ELR (cell line): ENCODE measurements at places on chromosomes 4 and X.
A peak's percentile ranks its signal among the peaks of the same experiment; 100 is the strongest.

- no peak for DNase-seq
These were observed 96.1 kb downstream of the AFF1 start for GRCh38 chr4:87030755-87031441.

GRCh38 chr4:1683261-1683735 lies 815 bp downstream of the FAM53A start:
- DNase-seq = peak; percentile 85

DNA sequence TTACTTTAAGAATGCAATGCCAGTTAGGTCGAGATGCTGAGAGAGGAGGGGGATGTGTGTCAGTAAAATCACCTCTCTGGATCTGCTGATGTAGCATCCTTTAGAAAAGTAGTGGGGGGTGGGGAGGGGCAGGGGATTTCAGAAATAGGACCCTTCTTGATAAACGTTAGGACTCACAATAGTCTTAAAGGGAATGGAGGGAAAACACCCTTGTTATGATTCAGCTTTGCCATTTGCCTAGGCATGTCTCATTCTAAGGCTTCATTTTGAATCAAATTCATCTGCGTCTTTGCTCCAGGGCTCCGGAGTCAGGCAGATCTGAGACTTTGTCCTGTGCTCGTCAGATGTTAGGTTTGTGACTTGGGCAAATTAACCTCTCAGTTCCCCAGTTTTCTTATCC lies 879 bp downstream of the SH2D1A start:
- DNase-seq = no peak

DNA sequence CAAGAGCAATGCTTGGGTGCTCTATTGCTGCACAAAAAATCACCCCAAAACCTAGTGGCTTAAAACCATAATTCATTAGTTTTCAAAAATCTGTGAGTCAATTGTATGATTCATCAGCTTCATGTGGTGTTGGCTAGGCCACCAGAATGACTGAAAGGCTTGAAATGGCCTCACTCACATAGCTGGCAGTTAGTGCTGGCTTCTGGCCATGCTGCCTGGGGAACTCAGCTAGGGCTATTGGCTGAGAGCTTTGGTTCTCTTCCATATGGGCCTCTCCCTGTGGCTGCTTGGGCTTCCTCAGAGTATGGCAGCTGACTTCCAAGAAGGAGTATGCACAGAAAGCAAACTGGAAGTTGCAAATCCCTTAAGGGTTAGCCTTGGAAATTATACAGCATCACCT lies 3.1 kb upstream of the MTMR1 start:
- DNase-seq = peak; percentile 92

DNA sequence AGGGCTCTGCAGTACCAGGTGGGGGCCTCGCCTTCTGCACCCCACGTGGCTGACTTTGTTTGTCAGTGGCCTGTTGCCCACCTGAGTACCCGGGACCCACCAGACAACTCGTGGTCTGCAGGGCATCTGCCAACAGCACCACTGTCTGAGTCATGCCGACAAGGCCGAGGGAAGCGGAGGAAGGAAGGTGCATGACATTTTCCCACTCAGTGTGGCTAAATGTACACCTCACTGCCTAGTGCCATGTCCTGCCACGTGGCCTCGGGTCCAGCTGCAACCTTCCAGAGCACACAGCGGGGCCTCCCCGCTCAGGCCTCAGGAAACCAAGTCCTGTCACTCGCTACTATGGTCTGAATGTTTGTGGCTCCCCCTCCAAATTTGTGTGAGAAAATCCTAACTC lies 22.1 kb downstream of the ABLIM2 start:
- DNase-seq = no peak

DNA sequence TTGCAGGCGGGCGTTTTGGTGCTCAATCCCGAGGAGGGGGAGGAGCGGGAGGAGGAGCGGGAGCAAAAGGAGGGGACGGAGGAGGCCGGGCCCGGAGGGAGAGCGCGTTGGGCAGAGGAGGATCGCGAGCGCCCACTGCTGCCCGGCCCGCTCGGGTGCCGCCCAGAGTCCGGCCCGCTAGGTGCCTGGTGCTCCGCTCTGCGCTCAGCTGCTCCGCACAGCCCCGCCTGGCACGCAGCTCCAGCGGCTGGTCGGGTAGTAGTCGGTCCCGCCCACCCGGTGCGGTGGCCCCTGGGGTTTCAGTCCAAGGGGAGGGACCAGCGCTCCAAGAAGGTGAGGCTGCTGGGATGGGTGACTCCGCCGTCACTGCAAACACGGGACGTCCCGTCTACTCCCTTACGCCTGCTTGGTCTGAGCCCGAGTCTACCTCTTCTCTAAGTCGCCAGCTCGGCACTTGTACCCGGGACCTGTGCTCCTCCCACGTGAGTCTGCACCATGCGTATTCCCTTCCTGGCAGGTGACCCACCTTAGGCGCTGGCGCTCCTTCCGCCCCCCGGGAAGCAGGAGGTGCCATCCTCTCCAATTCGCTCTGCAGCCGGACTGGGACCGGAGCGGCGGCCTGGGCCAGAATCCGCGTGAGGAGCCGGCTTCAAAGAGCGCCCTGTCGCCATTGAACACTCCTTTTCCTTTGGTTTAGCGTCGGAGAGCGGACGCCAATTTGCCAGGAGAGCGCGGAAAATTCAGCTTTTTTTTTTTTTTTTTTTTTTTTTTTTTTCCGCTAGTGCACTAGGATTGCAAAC lies 405 bp upstream of the HS3ST1 start:
- peak; percentile 2 for DNase-seq

DNA sequence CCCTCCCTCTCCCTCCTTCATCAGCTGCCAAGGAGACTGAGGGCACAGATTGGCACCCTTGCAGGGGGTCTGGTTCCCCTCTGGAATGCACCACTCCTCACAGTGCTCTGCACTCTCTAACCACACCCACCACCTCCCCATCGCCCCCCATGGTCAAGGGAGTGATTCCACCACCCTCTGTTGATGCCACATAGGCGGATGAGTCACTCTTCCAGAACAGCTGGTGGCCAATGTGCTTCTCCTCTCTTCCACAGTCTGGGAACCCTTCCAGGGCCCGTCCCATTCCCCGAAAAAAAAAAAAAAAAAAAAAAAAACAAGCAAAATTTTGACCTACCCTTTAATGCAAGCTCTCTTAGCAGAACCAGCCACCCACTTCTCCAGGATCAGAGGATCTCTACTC lies 341.3 kb upstream of the KLF3 start:
- DNase-seq = peak; percentile 64

GRCh38 chr4:73914071-73914470 lies 44.9 kb downstream of the CXCL1 start:
- DNase-seq = no peak

- DNase-seq = no peak
These were observed 57.6 kb upstream of the PPP2R3B start for GRCh38 chrX:444305-444704.

- DNase-seq = peak; percentile 30
These were observed 6.1 kb upstream of the BDH2 start for GRCh38 chr4:103105558-103106356.

GRCh38 chr4:170743633-170744032 lies 653.9 kb upstream of the AADAT start:
- DNase-seq = no peak

DNA sequence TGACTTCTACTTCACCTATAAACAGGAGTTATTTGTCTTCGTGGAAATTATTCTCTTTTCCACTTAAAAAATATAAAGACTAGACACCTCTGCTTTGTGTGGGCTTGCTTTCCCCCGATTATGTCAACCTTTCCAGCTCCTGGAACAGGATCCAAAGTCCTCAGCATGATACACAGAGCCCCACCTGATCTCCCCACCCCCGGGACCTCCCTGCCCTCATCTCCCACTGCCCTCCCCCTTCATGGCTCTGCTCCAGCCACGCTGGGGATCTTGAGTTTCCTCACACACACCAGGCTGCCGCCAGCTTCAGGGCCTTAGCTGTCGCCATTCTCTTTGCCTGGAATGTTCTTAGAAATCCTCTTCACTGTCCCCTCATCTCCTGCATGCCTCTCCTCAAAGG lies 55.3 kb downstream of the MBNL3 start:
- DNase-seq = no peak

- no peak for DNase-seq
These were observed 311.2 kb downstream of the BMPR1B start for GRCh38 chr4:95068818-95069478.

- peak; percentile 97 for DNase-seq
These were observed 37.9 kb downstream of the RELL1 start for GRCh38 chr4:37648084-37648817.

DNA sequence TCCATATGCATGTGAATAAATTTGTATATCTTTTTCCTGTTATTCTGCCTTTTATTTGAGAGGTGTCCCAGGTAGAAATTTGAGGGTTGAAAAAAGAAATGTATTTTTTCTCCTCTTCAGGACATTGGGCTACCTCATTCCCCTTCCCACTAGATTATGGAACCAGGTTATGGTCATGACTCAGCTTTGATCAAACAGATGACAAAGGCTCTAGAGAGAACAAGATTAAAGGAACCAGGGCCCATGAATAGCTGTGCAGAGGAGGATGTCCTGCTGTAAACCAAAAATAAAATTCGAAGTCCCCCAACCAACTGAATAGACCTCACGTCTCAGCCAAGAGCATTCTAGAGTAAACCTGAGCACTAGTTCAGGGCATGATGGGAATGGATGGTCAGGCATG lies 313.2 kb downstream of the RAPGEF2 start:
- DNase-seq = peak; percentile 36

DNA sequence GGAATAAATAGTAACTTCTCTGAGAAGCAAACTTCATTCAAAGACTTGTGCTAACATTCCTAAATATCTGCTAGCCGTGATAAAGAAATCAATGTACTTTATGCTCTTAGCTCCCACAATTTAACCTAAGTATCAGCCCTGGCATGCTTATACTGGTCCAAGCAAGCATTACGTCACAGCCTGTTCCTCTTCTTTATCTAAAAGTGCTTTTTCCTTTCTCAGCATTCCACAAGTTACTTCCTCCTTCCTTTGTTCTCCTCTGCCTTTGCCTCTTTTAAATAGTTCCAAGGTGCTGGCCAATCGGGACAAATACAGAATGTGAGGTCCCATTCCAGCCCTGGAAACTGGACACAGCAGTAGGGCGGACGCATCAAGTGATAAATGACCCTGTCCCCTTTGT lies 249.6 kb downstream of the DHRSX start:
- no peak for DNase-seq

DNA sequence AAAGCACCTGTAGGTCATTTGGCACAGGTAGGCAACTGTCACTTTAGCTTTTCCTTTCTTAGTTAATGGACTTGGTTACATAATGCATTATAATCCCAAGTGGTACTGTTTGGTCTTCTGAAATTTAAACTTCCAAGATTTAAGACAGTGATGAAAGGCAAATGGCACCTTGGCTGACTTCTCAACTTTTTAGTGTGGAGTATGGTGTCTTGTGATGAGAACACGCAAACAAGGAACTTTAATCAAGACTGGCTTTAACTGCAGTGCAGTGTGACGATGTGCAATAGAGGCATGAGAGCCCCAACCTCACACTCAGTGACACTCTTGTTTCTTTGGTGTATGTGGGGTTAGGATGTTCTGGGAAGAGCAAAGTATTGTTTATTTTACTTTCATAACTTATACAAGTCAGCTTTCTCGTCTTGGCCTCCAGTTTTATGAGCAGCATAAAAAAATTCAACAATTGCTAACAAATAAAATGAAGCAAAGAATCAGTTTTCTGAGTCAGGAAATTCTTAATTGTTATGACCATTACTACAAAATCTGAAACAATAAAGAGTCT lies 171.9 kb downstream of the MAD2L1 start:
- DNase-seq = no peak

DNA sequence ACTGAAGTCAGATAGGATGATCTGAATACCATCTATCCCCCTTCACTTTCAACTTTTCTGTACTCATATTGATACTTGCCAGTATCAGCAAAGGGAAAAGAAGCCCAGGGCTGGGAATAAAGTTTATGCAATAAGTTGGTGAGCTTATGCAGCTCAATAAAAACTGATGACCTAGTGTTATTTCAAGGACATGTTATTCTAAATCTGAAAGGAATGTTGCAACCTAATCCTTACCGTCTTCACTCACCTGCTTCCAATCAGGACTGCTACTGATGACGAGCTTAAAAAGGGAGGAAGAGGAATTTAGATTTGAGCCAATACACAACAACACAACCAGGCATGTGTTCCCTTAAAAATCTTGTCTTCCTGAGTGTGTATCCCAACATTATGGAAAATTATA lies 419.9 kb downstream of the SPRY1 start:
- no peak for DNase-seq

DNA sequence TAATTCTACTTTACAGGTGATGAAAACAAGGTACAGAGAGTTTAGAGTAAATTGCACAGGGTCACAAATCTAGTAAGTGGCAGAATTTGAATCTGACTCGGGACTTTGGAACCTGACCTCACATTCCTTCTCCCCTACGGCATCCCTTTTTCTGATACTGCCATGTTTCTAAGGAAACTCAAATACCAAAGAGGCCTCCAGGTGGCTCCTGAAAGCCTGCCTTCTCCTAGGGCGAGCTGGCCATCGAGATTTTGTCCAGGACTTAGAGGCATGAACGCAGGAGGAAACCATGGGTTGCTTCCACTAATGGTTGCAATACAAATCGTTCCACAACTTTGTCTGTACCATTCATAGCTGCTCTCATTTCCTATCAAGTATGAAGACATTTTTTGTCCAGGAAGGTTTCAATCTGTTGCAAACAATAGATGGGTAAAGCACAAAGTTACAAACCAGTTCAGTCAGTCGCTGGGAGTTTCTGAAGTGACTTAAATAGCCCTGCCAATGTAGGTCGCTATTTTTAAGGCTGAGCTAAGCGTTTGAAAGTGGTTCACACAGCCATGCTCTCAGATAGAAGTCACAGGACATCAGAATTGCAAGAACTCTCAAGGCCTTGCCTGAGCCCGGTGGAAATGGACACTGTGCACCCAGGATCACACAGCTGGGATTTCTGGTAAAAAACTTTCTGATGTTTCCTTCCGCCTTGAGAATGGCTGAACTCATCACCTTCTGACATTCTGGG lies 296.6 kb upstream of the PRPS2 start:
- DNase-seq = peak; percentile 8

DNA sequence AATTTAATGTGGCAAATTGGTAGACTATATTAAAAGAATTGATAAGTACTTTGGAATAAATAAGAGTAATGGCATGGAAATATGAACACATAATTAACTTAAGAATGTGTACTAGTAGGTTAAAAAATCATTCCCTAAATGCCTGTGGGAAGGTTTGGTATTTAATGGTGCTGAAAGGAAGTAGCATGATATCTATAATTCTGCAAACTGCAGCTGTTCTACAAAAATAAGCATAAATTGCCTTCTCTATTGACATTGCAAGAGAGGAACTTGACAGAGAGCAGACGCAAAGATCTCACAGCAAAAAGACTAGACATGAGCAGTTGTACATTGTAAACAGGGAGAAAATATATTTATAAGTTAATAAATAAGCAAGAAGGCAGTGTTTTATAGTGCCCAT lies 752.5 kb upstream of the PCDH10 start:
- no peak for DNase-seq

- DNase-seq = no peak
These were observed 3.7 kb downstream of the ZFP92 start for GRCh38 chrX:153414856-153415510.

- no peak for DNase-seq
These were observed 21.3 kb downstream of the MAEA start for GRCh38 chr4:1310796-1311631.

- peak; percentile 9 for DNase-seq
These were observed 1.6 kb downstream of the KIT start for GRCh38 chr4:54659313-54659712.
